Thoracic aorta (tissue), 2 donors: ENCODE measurements at places on chromosomes 7 and 10.

DNA sequence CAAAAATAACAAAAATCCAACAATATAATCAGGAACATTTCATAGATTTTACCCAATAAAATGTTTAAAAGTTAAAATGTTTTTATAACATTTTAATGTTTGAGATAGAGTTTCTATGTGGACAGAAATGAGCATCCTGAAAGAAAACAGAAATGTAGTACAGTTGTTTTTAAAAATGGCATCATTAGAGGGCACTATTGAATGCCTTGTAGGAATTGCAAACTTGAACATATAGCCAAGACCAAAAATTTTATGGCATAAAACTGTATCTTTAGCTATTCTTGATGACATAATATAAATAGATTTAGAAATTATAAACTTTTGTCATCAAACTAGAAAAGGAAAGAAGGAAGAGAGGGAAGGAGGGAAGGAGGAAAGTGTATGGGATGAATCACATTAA lies 1372.7 kb downstream of the GATA3 start:
- H3K4me1 ChIP-seq, result no peaks in the 10 kb centered on the region
- no peak for DNase-seq
- no peak overlapping the region for H3K4me3 ChIP-seq
- H3K27ac ChIP-seq, result no peak overlapping the region
- no peaks in the 10 kb centered on the region for H3K27me3 ChIP-seq
- H3K36me3 ChIP-seq, result no peaks in the 10 kb centered on the region

DNA sequence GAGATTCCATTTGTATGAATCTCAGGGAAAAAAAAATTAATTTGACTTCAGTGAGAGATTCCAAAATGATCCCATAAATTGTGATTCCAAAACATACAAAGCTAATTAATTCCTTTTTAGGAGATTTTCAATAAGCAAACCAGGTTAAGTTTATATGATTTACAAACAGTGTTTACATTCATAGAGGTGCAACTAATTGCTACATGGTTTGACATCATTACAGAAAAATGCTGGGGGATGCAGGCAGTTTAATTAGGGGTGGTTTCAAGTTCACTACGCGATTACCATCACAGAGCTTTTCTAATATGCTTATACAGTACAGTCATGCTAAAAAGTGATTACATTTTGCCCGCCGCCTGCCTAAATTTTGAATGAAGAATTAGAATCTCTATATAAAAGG lies 143.2 kb upstream of the MGMT start:
- no peaks in the 10 kb centered on the region for H3K27me3 ChIP-seq
- H3K4me1 ChIP-seq, result no peaks in the 10 kb centered on the region
- H3K4me3 ChIP-seq, result no peak overlapping the region
- no peaks in the 10 kb centered on the region for H3K36me3 ChIP-seq
- H3K27ac ChIP-seq, result no peak overlapping the region
- no peak for DNase-seq

DNA sequence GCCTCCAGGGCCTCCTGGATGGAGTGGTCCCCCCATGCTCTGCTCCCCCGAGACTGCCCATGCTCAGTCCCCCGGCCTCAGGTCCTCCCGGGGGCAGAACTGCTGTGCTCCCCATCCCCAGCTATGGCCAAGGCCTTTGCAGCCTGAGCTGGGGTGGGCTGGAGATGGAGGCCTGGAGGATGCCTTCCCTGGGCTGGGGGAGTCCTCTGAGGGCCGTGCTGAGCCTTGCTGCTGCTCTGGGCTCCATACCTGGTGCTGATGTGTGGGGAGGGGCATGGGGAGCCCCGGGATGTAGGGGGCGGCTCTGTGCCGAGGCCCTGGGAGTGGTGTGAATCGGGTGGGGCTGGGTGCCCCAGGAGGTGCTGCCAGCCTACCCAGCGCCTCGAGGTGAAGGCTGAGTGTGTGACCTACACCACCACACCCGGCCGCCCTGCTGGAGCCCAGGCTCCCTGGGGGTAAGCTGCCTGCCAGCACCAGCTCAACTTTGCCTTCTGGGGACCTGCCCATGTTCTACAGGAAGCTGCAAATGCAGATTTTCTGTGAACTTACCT lies 109.5 kb downstream of the UNCX start:
- no peak overlapping the region for H3K4me3 ChIP-seq

DNA sequence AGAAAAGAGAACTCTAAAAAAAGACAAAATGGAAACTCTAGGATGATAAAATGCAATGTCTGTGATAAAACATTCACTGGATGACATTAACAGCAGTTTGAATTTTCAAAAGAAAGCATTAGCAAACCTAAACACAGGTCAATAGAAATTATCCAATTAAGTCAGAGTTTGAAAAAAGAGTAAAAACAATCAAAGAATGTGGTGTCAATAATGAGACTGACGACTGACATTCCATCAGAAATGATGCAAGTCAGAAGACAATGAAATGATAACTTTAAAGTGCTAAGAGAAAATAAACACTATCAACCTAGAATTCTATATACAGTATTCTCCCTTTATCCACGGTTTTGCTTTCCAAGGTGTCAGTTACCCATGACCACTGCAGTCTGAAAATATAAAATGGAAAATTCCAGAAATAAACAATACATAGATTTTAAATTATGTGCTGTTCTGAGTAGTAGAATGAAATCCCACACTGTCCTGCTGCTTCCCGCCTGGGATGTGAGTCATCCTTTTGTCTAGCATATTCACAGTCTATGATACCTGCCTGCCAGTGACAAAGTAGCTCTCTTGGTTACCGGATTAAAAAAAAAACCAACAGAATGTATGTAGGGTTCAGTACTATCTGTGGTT lies 38.3 kb upstream of the SFMBT2 start:
- H3K36me3 ChIP-seq, result no peaks in the 10 kb centered on the region
- no peak for DNase-seq
- H3K4me3 ChIP-seq, result no peak overlapping the region
- no peaks in the 10 kb centered on the region for H3K27me3 ChIP-seq
- H3K4me1 ChIP-seq, result no peaks in the 10 kb centered on the region

DNA sequence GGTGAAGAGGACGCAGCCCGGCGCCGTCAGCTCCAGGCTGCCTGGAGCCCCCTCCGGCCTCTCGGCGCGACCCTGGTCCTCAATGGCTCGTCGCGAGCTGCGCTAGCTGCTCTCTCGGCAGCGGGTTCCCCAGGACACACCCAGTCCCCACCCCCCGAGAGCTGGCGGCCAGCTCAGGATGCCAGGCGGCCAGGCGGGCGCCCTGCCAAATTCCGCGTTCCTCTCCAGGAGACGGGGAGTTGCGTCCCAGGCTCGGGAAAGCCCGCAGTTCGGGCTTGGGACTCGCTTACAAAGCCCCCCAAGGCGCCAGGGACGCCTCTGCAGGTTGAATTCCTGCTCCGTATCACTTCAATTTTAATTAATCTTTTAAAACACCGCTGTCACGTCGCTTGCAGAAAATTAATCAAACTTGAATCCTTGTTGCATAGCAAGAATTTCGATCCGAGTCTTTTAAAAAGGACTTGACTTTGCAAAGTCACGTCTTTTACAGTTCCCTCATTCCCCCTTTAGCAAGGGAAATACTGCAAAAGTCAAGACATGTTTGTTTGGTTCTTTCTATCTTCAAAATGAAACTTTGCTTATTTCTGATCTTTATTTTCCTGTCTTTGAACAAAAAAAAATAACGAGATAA lies 28.2 kb downstream of the SKIDA1 start:
- no peak overlapping the region for H3K27ac ChIP-seq
- no peaks in the 10 kb centered on the region for H3K27me3 ChIP-seq
- H3K4me3 ChIP-seq, result peak overlapping the region; percentile 71
- H3K36me3 ChIP-seq, result no peaks in the 10 kb centered on the region

DNA sequence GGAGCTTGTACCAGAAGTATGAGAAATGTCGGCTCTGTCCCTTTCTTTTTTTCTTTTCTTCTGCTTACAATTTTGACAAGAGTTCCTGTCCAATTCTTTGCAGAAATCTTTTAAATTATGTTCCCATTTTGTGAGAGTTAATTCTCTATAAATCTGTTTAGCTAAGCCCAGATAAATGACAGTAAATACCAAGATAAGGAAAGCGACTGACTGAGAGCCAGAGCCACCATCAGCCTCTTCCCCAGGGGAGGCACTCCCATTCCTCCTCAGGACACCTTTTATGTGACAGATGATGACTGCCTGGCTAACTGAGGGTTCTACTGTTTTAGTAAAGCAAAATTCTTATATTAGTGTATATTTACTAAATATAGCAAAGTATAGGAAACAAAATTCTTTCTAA lies 6.9 kb upstream of the GGCT start:
- H3K27ac ChIP-seq, result no peak overlapping the region
- no peaks in the 10 kb centered on the region for H3K4me1 ChIP-seq
- no peak overlapping the region for H3K4me3 ChIP-seq
- H3K36me3 ChIP-seq, result no peaks in the 10 kb centered on the region
- DNase-seq, result no peak

DNA sequence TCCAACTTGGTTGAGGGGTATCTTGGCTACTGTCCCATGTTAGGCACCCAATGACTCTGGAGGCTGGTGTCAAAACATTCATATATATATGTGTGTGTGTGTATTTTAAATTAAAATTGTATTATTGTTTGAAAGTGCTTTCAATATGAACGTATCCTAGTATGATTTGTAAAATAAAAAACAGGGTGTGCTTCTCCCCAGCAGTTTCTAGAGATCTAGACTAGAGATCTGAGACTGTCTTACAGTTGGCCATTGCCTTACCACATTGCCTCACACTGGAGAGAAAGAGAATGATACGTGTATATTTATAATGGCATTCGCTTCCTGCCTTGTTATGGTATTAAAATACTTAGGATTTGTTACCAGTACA lies 1.2 kb downstream of the BAG3 start:
- no peaks in the 10 kb centered on the region for H3K36me3 ChIP-seq
- H3K4me3 ChIP-seq, result peak overlapping the region; percentile 92
- no peak for DNase-seq
- no peaks in the 10 kb centered on the region for H3K27me3 ChIP-seq

DNA sequence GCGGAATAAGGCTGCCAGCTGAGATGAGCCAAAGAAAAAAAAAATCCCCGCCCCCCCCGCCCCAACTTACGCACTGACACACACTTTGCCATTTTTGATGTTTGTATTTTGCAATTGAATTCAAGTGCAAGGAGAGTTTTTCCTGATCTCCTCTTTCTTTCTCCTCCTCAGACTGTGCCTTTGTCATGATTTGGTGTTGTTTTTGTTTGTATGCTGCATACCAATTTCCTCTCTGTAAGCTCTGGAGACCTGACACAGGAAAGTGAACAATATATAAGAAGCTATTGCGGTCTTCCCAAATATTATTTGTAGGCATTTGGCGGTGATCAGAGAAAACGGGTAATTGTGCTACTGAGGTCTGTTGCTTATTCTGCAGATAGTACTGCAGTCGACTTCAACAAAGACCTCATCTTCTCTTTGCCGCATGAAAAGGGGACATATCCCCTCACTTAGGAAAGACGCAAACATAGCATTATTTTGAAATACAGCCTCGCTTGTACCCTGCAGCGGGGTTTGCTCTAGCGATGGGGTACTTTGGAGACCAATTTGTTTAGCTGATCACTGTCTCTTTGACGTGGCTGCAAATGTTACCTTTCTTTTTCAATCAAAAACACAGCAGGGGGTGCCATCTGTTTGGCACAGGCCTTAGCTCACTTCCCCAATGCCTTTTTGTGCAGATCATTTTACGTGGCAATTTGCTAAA lies 206.6 kb downstream of the SKAP2 start:
- no peaks in the 10 kb centered on the region for H3K4me1 ChIP-seq
- H3K27me3 ChIP-seq, result no peaks in the 10 kb centered on the region
- H3K27ac ChIP-seq, result no peak overlapping the region
- H3K36me3 ChIP-seq, result no peaks in the 10 kb centered on the region
- H3K4me3 ChIP-seq, result no peak overlapping the region

- H3K4me1 ChIP-seq, result peaks cover 10% of the 10 kb centered on the region
- H3K27ac ChIP-seq, result no peak overlapping the region
- DNase-seq, result no peak
Measured at GRCh38 chr7:131194070-131194865, 133.4 kb upstream of the MKLN1 start.

GRCh38 chr10:17527514-17528146 lies 73.2 kb upstream of the ST8SIA6 start:
- DNase-seq, result no peak
- H3K27ac ChIP-seq, result no peak overlapping the region
- no peaks in the 10 kb centered on the region for H3K27me3 ChIP-seq
- H3K36me3 ChIP-seq, result no peaks in the 10 kb centered on the region
- no peaks in the 10 kb centered on the region for H3K4me1 ChIP-seq
- no peak overlapping the region for H3K4me3 ChIP-seq
